ENCODE measurements at places on chromosomes 11 and 22. TPM values are rescaled to one million over a fixed set of nuclear protein-coding genes. Genes with fewer than 3 reads are reported as not detected.

Gene ZNF214
- total RNA-seq: 9.9 TPM

Gene GDPD4
- 0.17 TPM for total RNA-seq

Gene ASCL2
- not detected for total RNA-seq

Gene ARHGAP20
- 13.8 TPM for total RNA-seq

Gene C11orf16
- not detected for total RNA-seq

All from smooth muscle cell of trachea (primary cell).